ENCODE measurements at places on chromosomes 13 and 19.

- DNase-seq = no peak
Observed at GRCh38 chr13:40376867-40377535, 289.4 kb downstream of the FOXO1 start.

DNA sequence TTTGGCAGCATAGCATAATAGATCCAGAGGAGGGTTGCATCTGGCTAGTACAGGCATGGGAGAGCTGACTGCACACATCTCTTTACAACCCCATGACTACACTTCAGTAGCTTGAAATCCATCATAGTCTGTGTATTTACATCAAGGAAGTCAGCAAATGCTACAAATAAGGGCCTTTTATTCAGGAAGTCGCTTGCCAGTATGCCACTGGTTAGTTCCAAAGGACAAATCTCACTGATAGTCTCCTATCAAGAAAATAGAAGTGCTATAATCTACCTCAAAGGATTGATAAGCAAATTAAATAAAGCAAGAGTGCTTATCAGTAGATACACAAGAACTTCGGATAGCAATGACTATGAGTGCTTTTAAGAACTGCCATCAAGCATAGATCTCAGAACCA lies 112.7 kb downstream of the KLF12 start:
- no peak for DNase-seq

DNA sequence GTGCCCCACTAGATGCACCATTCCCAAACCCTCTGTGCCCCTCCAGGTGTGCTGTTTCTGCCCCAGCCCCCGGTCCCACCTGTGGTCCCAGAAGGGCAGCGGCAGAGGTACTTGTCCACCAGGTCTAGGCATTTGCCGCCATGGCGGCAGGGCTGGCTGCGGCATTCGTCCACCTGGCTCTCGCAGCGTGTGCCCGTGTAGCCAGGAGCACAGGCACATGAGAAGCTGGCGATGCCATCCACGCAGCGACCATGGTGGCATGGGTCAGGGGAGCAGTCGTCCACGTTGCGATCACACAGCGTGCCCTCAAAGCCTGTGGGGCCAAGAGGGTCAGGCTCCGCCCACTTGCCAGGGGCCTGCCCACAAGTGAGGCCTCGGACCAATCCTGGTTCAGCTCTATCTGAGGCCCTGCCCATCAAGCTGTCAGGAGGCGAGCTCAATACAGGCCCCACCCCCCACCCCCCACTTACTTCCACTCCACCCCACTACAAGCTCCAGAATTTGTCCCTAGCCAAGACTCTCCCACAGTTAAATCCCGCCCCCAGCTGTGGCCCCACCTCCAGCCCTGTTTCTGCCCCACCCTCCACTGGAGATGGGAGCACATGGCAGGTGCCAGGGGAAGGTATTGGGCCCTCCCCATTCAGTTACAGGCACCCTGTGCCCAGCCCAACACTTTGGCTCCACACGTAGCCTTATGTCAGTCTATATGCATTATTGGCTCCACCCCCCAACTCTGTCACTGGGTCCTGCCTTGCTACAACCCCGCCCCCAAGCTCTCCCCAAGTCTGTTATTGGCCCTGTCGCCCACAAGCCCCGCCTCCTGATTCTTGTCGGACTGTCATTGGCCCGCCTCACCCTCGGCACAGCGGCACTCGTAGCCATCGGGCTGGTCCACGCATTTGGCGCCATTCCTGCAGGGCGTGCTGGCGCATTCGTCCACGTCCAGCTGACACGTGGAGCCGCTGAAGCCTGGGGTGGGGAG lies 13.5 kb downstream of the NOTCH3 start:
- DNase-seq = no peak

GRCh38 chr19:38452430-38453366 lies 19.2 kb downstream of the RYR1 start:
- peak; percentile 5 for DNase-seq

- DNase-seq = no peak
Observed at GRCh38 chr19:53962887-53963431, at the start of gene CACNG8. TSS of gene CACNG8 (plus strand) at chr19:53962937.

DNA sequence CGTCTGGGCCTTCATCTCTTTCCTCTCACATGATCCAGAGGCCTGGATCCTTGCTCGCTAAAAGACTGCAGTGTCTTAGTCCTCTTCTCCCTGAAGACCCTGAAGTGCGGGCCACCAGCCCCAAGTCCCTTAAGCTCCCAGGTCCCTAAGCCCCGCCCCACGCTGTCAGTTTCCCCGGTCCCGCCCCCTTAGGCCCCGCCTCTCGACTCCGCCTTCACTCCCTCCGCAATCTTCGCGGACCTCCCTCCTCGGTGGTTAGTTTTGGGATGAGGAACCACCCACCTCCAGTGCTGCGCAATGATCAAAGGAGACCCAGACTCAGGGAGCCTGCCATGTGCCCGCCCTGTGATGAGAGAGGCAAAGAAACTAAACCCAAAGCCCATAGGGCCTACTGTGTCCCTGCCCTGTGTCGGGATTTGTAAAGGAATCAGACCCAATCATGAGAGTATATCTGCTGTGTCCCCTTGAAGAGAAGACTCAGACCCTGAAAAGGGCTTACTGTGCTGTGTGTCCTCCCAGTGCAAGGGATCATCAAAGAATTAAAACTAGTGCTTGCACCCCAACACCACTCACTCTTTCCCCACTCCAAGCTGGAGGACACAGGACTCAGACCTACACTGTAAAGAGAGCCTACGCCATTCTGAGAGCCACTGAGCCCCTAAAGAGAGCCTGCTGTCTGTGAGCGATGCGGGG lies 3.0 kb upstream of the COX6B1 start:
- DNase-seq = peak; percentile 76

GRCh38 chr13:101346161-101346560 lies 70.1 kb downstream of the NALCN start:
- DNase-seq = no peak

- DNase-seq = no peak
Observed at GRCh38 chr19:5156231-5156986, 184.2 kb downstream of the PTPRS start.

GRCh38 chr13:101978552-101979315 lies 423.1 kb downstream of the FGF14 start:
- no peak for DNase-seq

GRCh38 chr13:51905787-51906186 lies 44.0 kb downstream of the CCDC70 start:
- no peak for DNase-seq

- DNase-seq = peak; percentile 44
Observed at GRCh38 chr13:24274452-24275021, 34.8 kb upstream of the C1QTNF9 start.

DNA sequence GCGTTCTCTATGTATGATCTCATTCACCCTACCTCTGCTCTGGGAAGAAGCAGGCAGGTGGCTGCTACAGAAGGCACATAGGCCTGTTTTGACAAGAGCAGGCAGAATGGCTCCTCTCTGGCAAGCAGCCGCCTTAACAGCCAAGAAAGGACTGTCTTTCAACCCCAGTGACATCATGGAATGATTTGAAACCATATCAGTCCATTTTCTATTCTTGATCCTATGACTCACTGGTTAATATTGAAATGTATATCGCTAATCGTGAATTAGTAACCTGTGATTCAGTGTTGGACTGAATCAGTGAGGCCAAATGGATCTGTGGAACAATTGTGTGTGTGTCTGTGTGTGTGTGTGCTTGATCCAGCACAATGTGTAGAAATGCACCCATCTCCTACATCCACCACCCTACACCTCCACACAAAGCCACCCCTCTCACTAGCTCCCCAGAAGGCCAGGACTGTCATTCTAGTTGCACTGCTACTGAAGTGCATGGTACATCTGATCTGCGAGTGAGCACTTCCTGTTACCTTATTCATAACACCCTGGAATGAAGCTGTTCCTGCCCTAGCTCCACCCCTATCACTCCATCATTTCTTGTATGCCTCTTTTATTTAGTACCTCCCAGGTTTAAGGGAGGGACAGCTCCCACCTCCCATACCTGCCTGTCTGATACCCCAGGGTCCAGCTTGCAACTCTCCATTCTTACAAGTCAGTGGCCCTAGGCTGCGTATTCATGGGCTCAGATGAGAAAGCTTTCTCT lies 460.0 kb downstream of the FOXO1 start:
- DNase-seq = no peak

GRCh38 chr19:32910094-32910493 lies 40.5 kb upstream of the SLC7A9 start:
- no peak for DNase-seq

DNA sequence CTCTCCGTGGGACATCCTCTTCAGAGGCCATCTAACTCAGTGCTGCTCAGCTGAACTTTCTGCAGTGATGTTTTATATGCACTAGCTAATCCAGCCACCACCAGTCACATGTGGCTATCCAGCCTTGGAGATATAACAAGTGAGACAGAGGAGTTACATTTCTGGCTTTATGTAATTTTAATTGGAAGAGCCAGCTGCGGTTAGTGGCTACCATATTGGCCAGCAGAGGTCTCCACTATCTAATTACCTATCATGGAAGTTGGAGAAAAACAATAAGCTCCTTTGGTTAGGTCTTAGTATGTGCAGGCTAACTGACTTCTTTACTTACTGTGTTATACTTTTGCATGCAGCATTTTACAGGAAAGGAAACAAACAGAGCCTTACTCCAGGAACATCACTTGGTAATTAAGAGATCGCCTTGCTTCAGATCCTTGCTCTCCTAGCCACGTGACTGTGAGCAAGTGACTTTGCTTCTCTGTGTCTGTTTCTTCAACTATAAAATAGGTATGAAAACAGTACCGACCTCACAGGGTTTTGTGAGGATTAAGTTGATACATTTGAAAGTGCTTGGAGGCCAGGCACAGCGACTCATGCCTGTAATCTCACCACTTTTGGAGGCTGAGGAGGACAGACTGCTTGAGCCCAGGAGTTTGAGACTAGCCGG lies 1.6 kb upstream of the KLK10 start:
- no peak for DNase-seq

GRCh38 chr19:28553005-28553404 lies 659.9 kb downstream of the UQCRFS1 start:
- no peak for DNase-seq

DNA sequence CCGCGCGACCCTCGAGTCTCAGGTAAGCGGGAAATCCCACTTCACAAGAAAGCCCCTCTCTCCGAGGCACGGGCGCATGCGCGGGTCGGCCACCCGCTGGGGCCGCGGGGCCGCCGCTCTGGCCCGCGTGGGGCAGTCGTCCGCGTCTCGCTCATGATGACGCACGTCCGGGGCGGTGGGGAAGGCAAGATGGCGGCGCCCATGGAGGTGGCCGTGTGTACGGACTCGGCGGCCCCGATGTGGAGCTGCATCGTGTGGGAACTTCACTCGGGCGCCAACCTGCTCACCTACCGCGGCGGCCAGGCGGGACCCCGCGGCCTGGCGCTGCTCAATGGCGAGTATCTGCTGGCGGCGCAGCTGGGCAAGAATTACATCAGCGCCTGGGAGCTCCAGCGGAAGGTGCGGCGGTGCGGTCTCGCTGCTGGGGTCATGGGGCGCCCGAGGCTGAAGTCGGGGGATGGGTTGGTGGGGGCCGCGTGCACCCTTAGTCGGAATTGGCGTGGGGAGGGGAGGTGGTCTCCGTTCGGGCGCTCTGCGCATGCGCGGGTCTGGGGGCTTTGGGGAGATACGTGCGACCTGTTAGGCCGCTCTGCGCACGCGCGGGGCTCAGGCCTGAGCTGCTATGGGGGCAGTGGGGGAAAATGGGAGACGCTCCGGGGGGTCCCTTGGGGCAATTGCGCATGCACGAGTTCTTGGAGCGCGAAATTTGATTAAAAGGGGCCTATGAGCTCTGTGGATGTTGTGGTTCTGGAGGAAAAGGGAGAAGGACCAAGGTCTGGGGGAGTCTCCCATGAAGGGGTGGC lies at the start of gene WDR18:
WDR18 (plus strand) TSS at position 181 of the 803 bp plus-strand sequence; CDS start at position 190, 9 bp downstream.
- peak; percentile 85 for DNase-seq

GRCh38 chr13:59873856-59874255 lies 289.9 kb downstream of the DIAPH3 start:
- DNase-seq = no peak

DNA sequence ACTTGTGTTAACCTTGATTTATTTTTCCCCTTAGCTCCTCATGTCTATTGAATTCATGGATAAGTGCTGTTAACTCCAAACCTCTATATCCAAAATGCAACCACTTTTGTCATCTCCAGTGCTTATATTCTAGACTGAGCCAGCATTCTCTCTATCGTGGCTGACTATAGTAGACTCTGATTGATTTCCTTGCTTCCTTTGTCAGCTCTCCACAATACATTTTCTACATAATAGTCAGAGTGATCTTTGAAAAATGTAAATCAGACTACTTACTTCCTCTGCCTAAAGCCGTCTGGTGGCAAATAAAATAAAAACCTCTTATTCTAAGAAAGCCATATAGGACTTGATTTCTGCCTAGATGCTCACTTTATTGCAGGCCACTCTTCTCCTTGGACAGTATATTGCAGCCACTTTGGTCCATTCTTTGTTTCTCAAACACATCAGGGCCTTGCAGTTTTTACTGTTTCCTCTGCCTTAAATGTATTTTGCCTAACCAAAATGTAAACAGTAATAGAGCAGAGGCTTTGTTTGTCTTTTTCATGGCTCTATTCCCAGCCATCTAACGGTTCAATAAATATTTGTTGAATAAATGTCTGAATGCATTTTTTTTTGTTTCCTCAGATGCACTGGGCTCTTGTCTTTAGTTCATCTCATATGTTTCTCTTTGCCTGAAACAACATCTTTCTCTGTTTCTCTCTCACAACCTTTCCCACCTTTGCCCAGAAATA lies 243.6 kb upstream of the CSNK1A1L start:
- no peak for DNase-seq

GRCh38 chr13:24203811-24204210 lies 43.3 kb downstream of the SPATA13 start:
- no peak for DNase-seq

- peak; percentile 15 for DNase-seq
Observed at GRCh38 chr13:25874907-25875306, 176.9 kb downstream of the SHISA2 start.

- DNase-seq = no peak
Observed at GRCh38 chr19:35963514-35963913, 27.3 kb downstream of the LRFN3 start.

GRCh38 chr13:62360609-62361008 lies 945.0 kb upstream of the PCDH20 start:
- no peak for DNase-seq

- no peak for DNase-seq
Observed at GRCh38 chr13:40814803-40815202, 25.4 kb downstream of the SLC25A15 start.

GRCh38 chr19:56218961-56219360 lies 16.9 kb downstream of the ZSCAN5C start:
- DNase-seq = no peak

DNA sequence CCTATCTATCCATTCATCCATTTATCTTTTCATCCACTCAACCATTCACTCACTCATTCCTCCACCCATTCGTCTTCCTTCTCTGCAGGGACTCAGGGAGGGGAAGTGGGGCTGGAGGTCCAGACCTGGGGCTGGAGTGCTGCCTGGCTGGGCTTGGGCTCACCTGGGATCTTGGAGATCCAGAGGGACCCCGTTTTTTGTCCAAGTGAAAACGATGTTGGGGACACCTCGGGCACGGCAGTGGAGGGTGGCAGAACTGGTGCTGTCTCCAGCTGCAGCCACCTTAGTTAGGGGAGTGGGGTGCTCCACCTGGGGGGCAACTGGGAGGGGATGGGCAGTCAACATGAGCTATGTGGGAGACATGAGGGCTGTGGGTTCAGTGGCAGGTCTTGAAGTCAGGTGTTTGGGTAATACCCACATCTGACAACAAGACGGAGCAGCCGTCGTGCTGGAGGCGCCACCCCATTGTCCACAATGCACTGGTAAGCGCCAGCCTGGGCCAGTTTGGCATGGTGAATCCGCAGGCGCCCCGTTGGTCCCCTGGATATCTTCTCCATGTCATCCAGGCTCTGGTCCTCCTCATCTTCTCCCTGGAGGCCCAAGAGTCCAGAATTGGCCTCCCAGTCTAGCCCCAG lies 10.2 kb downstream of the NPHS1 start:
- no peak for DNase-seq

Measured in stimulated activated CD8-positive, alpha-beta memory T cell treated with anti-CD3 and anti-CD28 coated beads, Interleukin-7, amount 100 ng/mL, for 24 hours (primary cell).